ENCODE measurements at places on chromosomes 11 and 22.

- H3K27ac ChIP-seq, result no peak overlapping the region
- no peaks in the 10 kb centered on the region for H3K27me3 ChIP-seq
- no peaks in the 10 kb centered on the region for H3K36me3 ChIP-seq
Measured at GRCh38 chr11:44763121-44763820, 36.5 kb downstream of the TSPAN18 start.

- DNase-seq, result no peak
- no peak overlapping the region for H3K4me3 ChIP-seq
- no peaks in the 10 kb centered on the region for H3K36me3 ChIP-seq
- no peak overlapping the region for H3K27ac ChIP-seq
- H3K27me3 ChIP-seq, result no peaks in the 10 kb centered on the region
- H3K4me1 ChIP-seq, result no peaks in the 10 kb centered on the region
Measured at GRCh38 chr11:29268733-29269132, 748.1 kb downstream of the KCNA4 start.

GRCh38 chr11:124752471-124753102 lies 532 bp upstream of the VSIG2 start:
- H3K27ac ChIP-seq, result no peak overlapping the region
- peaks cover 14% of the 10 kb centered on the region for H3K4me1 ChIP-seq
- no peaks in the 10 kb centered on the region for H3K36me3 ChIP-seq
- H3K4me3 ChIP-seq, result no peak overlapping the region
- no peaks in the 10 kb centered on the region for H3K27me3 ChIP-seq

- no peaks in the 10 kb centered on the region for H3K4me1 ChIP-seq
- no peaks in the 10 kb centered on the region for H3K36me3 ChIP-seq
- no peak overlapping the region for H3K27ac ChIP-seq
- no peak for DNase-seq
Measured at GRCh38 chr11:116525961-116526495, 246.8 kb downstream of the BUD13 start.

GRCh38 chr11:121721961-121722360 lies 269.2 kb upstream of the SORL1-AS1 start:
- no peak overlapping the region for H3K4me3 ChIP-seq
- H3K27me3 ChIP-seq, result no peaks in the 10 kb centered on the region
- no peak overlapping the region for H3K27ac ChIP-seq
- no peaks in the 10 kb centered on the region for H3K36me3 ChIP-seq
- DNase-seq, result no peak

DNA sequence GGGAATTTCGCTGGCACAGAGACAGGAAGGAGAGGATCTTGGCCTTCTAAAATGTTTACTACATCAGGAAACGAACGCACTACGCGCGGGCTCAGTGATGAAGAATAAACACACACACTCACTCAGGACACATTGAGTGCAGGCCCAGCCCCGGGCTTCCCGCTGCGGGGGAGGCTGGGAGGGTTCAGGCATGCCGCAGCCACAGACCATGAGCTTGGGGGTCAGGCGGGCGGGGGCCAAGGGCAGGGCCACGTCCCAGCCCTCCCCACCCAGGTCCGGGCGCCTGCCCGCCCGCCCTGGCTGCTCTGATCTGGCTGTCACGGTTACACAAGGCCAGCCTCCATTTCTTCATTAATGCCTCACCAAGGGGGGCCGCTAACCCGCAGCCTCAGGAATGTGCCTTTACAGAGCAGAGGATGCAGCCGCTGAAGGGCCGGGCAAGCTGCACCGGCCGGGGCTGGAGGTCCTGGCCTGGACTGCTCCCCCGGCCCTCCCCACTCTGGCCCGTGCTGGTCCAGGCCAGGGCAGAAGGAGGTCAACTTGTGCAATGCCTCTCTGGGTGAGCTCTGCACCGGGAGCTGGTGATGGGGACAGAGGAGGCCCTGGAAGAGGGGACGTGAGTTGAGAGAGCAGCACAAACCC lies 41.7 kb downstream of the IGF2 start:
- H3K36me3 ChIP-seq, result no peaks in the 10 kb centered on the region
- H3K4me3 ChIP-seq, result no peak overlapping the region
- no peak for DNase-seq
- H3K27me3 ChIP-seq, result no peaks in the 10 kb centered on the region
- H3K27ac ChIP-seq, result peak overlapping the region; percentile 42

DNA sequence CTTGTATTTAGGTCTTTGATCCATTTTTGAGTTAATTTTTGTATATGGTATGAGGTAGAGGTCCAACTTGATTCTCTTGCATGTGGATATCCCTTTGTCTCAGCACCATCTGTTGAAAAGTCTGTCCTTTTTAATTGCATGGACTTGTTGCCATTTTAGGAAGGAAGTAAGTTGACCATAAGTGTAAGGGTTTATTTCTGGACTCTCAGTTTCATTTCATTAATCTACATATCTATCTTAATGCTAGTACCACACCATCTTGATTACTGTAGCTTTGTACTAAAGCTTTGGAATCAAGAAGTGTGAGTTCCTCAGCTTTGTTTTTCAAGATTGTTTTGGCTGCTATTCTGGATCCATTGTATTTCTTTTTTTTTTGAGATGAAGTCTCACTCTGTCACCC lies 31.4 kb downstream of the CBL start:
- no peak overlapping the region for H3K27ac ChIP-seq
- H3K4me3 ChIP-seq, result no peak overlapping the region
- no peaks in the 10 kb centered on the region for H3K4me1 ChIP-seq
- H3K36me3 ChIP-seq, result no peaks in the 10 kb centered on the region

DNA sequence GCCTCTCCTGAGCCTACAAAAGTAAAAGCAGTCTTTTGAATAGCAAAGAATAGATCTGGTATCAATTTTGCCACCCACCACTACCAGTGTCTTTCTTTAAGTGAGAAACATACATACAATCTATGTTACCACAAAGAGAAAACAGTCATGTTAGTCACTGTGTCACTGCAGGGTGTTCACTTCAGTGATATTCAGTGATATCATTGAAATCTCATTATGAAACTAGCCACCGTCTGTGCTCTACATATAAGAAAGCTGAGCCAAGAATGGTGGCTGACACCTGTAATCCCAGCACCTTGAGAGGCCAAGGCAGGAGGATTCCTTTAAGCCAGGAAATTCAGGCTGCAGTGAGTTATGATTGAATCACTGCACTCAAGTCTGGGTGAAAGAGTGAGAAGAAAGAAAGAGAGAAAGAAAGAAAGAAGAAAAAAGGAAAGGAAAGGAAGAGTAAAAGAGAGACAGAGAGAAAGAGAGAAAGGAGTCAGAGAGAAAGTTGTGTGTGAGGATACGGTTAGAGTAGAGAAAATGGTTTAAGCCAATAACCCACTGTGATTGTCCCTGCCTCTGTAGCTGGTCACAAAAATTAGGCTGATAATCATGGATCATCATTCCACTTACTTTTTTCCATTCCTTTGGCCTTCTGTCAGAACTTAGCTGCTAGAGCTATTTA lies 847.1 kb downstream of the FAM181B start:
- no peaks in the 10 kb centered on the region for H3K4me1 ChIP-seq
- H3K4me3 ChIP-seq, result no peak overlapping the region
- H3K36me3 ChIP-seq, result no peaks in the 10 kb centered on the region
- DNase-seq, result no peak
- H3K27me3 ChIP-seq, result no peaks in the 10 kb centered on the region

DNA sequence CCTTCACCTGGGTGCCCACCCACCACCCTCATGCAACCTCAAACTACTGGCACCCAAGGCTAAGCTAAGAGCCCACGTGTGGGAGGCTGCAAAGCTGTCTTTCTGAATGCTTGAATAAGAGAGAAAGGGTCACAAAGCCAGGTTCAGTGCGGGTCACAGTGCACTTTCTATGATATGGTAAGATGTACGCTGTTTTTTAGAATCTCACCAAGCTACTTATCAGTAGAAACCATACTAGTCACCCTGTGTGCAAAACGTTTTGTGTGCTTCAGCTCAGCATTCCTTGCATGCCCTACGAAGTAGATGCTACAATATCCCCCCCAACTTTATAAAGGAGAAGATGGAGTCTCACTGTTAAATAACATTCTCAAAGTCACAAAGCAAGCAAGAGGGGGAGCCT lies 14.9 kb downstream of the P2RX3 start:
- H3K36me3 ChIP-seq, result no peaks in the 10 kb centered on the region
- no peak overlapping the region for H3K4me3 ChIP-seq
- no peak overlapping the region for H3K27ac ChIP-seq
- H3K27me3 ChIP-seq, result no peaks in the 10 kb centered on the region

GRCh38 chr11:34478845-34479663 lies 34.5 kb downstream of the ELF5 start:
- no peak for DNase-seq
- no peaks in the 10 kb centered on the region for H3K4me1 ChIP-seq
- H3K27me3 ChIP-seq, result no peaks in the 10 kb centered on the region
- H3K4me3 ChIP-seq, result no peak overlapping the region

DNA sequence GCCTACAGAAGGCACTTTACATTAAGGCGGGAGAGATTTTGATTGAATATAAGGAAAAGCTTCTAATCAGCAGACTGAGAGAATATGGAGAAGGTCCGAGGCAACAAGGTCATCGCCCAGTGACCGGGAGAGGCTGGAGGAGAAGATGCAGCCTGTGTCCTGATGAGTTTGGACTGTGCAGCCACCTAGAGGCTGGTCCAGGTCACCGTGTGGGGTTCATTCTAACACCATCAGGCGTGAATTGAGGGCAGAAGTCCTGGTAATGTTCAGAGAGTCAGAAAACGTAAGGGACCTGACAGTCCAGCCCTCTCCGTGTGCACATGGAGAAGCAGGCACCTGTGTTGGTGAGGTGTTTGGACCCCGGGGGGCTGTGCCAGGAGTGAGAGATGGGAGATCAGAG lies 102.7 kb downstream of the FEZ1 start:
- no peak for DNase-seq
- no peaks in the 10 kb centered on the region for H3K36me3 ChIP-seq
- no peak overlapping the region for H3K4me3 ChIP-seq
- H3K27me3 ChIP-seq, result no peaks in the 10 kb centered on the region
- H3K4me1 ChIP-seq, result no peaks in the 10 kb centered on the region

GRCh38 chr22:47163856-47164513 lies 401.5 kb downstream of the TBC1D22A start:
- H3K36me3 ChIP-seq, result peaks cover 11% of the 10 kb centered on the region
- no peaks in the 10 kb centered on the region for H3K27me3 ChIP-seq
- H3K4me1 ChIP-seq, result no peaks in the 10 kb centered on the region
- no peak overlapping the region for H3K27ac ChIP-seq

DNA sequence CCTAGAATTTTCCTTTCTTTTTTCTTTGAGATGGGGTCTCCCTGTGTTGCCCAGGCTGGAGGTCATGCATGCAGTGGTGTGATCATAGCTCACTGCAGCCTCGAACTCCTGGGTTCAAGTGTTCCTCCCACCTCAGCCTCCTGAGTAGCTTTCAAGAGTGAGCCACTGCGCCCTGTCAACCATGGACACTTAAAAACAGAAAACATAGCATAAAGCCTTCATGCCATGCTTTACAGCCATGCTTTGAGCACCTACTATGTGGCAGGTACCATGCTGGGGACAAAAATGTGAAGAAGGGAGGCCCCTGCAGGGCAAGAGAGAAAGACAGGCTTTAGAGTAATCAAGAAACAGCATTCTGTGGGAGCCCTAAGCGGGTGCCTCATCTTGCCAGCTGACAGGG lies 13.7 kb upstream of the GNB1L start:
- H3K36me3 ChIP-seq, result no peaks in the 10 kb centered on the region
- no peak for DNase-seq
- H3K4me1 ChIP-seq, result no peaks in the 10 kb centered on the region
- no peak overlapping the region for H3K4me3 ChIP-seq

- H3K27me3 ChIP-seq, result no peaks in the 10 kb centered on the region
- no peaks in the 10 kb centered on the region for H3K4me1 ChIP-seq
- H3K4me3 ChIP-seq, result no peak overlapping the region
Measured at GRCh38 chr22:42039271-42039670, 31.3 kb downstream of the NAGA start.

DNA sequence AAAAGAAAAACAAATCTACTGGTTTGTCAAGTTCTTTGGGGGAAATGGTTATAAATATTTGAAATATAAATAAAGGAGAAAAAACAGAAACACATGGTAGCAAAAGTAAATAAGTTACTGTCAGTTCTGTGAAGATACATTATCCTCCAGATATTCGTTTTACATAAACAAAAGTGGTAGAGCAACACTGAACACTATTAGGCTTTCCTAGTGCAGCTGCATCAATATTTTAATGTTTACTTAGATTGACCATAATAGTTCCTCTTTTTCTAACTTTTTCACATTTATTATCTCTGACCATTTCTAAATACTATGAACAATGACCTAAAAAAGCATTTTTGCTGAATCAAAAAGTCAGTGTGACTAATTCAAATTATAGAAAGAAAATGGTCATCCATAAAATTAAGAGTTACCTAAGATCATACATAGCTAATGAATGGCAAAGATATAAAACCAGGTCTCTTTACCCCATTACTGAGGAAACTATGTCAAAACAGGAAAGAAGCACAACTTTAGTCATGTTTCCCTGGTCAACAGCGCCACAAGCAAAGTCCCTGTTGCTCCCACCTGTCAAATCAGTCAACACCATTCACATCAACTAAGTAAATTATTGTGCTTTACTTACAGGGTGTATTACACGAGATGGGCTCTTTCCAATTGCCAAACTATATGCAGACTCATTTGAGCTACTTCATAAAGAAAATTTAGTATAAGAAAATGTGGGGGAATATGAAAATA lies 38.5 kb downstream of the SBF2 start:
- H3K4me3 ChIP-seq, result no peak overlapping the region
- no peaks in the 10 kb centered on the region for H3K27me3 ChIP-seq
- no peaks in the 10 kb centered on the region for H3K4me1 ChIP-seq
- no peak for DNase-seq
- no peak overlapping the region for H3K27ac ChIP-seq

GRCh38 chr11:69381681-69382130 lies 87.8 kb downstream of the MYEOV start:
- H3K4me3 ChIP-seq, result no peak overlapping the region
- no peak for DNase-seq
- peaks cover 3% of the 10 kb centered on the region for H3K27me3 ChIP-seq
- no peak overlapping the region for H3K27ac ChIP-seq
- peaks cover 3% of the 10 kb centered on the region for H3K4me1 ChIP-seq
- H3K36me3 ChIP-seq, result no peaks in the 10 kb centered on the region

GRCh38 chr22:22616636-22617035 lies 27.8 kb upstream of the GGTLC2 start:
- no peak for DNase-seq
- H3K27ac ChIP-seq, result no peak overlapping the region
- H3K4me1 ChIP-seq, result no peaks in the 10 kb centered on the region
- no peaks in the 10 kb centered on the region for H3K36me3 ChIP-seq

DNA sequence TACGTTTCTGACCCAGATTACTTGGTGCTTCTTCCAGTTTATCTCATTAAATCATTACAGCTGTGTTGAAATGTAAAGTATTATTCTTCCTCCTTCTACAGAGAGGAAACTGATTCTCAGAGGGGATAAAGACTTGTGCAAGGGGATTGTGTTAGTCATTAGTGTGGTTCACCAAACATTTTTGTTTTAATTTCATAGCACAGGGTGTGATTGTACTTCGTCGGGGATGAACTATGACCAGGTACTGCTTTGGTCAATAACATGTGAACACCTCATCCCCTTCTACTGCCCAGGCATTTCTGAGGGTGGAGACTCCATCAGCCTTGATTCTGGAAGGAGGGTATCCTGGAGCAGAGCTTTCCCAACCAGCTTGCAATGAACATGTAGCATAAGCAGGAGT lies 120.2 kb upstream of the ALX4 start:
- peaks cover 2% of the 10 kb centered on the region for H3K27me3 ChIP-seq
- no peak for DNase-seq
- no peaks in the 10 kb centered on the region for H3K36me3 ChIP-seq
- H3K27ac ChIP-seq, result no peak overlapping the region
- no peak overlapping the region for H3K4me3 ChIP-seq
- H3K4me1 ChIP-seq, result no peaks in the 10 kb centered on the region

GRCh38 chr11:5280582-5281102 lies 10.9 kb upstream of the HBE1 start:
- H3K27me3 ChIP-seq, result no peaks in the 10 kb centered on the region
- peak; percentile 13 for DNase-seq
- no peaks in the 10 kb centered on the region for H3K36me3 ChIP-seq
- no peak overlapping the region for H3K27ac ChIP-seq
